ENCODE measurements at places on chromosomes 7 and 10. TPM values are rescaled to one million over a fixed set of nuclear protein-coding genes. Genes with fewer than 3 reads are reported as not detected.
A peak's percentile ranks its signal among the peaks of the same experiment; 100 is the strongest.

GRCh38 chr10:75508814-75509306, 77.4 kb downstream of the LRMDA start:
- no peak for DNase-seq

- no peak for DNase-seq
These were observed 200.9 kb downstream of the TEX36 start for GRCh38 chr10:125482108-125482507.

DNA sequence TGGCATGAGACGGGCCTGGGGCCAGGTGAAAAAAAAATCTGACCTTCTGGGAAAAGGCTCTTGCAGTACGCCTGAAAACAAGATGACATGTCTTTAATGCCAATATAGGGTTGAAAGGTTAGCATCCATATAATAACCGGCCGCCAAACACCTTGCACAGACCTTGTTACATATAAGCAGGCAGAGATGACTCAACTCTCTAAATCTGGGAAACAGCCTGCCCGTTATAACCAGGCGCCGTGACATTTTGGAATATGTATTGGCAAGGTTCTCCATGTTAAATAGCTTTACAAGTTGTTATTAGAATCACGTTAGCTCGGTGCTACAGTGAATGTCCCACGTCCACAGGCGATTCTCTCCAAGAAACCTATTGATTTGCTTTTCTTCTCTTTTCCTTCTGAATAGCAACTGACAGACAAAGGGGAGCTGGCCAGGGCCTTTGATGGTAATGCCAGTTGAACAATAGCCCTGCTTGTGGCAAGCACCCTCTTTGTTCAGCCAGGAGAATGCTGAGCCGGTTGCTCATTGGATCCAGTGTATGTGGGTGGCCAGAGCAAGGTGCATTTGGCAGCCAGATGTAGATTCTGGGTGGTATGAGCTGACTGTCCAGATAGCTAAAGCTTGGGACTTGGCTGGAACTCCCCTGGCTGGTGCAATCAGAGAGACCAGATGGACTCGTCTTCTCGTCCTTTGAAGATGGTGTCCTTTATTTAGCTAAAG, 80.1 kb upstream of the AUTS2 start:
- DNase-seq = no peak

- DNase-seq = no peak
These were observed 177.1 kb downstream of the ZNF248 start for GRCh38 chr10:37680243-37680683.

- no peak for DNase-seq
These were observed 212.3 kb downstream of the C7orf25 start for GRCh38 chr7:42699380-42700178.

GRCh38 chr7:157402911-157403534, 66.2 kb downstream of the DNAJB6 start:
- DNase-seq = no peak

- DNase-seq = no peak
These were observed 810.2 kb downstream of the CNTNAP2 start for GRCh38 chr7:146926841-146927240.

GRCh38 chr7:4683884-4684565, 1.9 kb downstream of the FOXK1 start:
- peak; percentile 75 for DNase-seq

- no peak for DNase-seq
These were observed 13.9 kb downstream of the BAMBI start for GRCh38 chr10:28691187-28691694.

GRCh38 chr7:121516821-121517220, 120.7 kb upstream of the FAM3C start:
- DNase-seq = no peak

- DNase-seq = no peak
These were observed 384.0 kb downstream of the SORCS3 start for GRCh38 chr10:105025092-105025491.

- DNase-seq = no peak
These were observed 284.2 kb upstream of the ZMIZ1 start for GRCh38 chr10:78784546-78784945.

GRCh38 chr7:34385384-34385783, 272.6 kb upstream of the NPSR1 start:
- DNase-seq = no peak

GRCh38 chr7:88969167-88969566, 173.6 kb upstream of the TEX47 start:
- DNase-seq = no peak

- no peak for DNase-seq
These were observed 22.9 kb upstream of the C10orf105 start for GRCh38 chr10:71742301-71743088.

GRCh38 chr10:82981137-82981723, 1106.2 kb downstream of the NRG3 start:
- no peak for DNase-seq

DNA sequence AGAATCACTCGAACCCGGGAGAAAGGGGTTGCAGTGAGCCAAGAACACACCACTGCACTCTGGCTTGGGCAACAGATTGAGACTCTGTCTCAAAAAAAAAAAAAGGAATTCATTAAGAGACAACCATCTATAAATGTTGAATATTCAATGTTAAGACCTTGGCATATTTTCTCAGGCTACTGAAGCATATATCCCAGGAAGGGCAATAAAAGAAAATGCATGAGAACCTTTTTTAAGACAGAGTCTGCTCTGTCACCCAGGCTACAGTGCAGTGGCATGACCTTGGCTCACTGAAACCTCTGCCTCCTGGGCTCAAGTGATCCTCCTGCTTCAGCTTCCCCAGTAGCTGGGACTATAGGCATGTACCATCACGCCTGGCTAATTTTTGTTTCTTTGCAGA, 165.0 kb downstream of the JMJD1C start:
- no peak for DNase-seq

DNA sequence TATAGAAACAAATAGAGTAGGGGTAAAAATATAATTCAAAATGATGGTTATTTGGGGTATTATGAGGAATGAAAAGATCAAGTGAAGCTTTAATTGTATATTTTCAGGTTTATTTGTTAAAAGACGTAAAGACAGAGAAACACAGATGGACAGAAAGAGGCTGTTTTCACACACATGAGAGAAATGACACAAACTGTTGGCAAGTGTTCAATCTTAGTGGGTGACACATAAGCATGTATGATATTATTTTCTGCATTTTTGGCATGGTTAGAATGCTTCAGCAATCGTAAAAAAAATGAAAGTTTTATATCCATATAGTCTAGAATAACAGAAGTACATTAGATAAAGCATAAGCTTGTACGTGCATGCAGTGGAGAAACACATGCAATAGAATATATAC, 464.4 kb upstream of the AKR1E2 start:
- no peak for DNase-seq

SLF2 gene
- polyA plus RNA-seq = 29.1 TPM

NKX1-2 gene
- polyA plus RNA-seq = 7.7 TPM

ASZ1 gene
- not detected for polyA plus RNA-seq

EXOC6 gene
- 20.3 TPM for polyA plus RNA-seq

SLC16A9 gene
- polyA plus RNA-seq = 2.6 TPM

GDF10 gene
- 2.5 TPM for polyA plus RNA-seq

NPY gene
- 59.0 TPM for polyA plus RNA-seq

BICC1 gene
- 6.2 TPM for polyA plus RNA-seq

IDI1 gene
- 66.5 TPM for polyA plus RNA-seq

CREB5 gene
- 12.9 TPM for polyA plus RNA-seq

OR6B1 gene
- polyA plus RNA-seq = not detected

AKR1D1 gene
- 4.4 TPM for polyA plus RNA-seq

SFTPA1 gene
- not detected for polyA plus RNA-seq
